ENCODE measurements at places on chromosomes 3 and 15. TPM values are rescaled to one million over a fixed set of nuclear protein-coding genes. Genes with fewer than 3 reads are reported as not detected.

DNA sequence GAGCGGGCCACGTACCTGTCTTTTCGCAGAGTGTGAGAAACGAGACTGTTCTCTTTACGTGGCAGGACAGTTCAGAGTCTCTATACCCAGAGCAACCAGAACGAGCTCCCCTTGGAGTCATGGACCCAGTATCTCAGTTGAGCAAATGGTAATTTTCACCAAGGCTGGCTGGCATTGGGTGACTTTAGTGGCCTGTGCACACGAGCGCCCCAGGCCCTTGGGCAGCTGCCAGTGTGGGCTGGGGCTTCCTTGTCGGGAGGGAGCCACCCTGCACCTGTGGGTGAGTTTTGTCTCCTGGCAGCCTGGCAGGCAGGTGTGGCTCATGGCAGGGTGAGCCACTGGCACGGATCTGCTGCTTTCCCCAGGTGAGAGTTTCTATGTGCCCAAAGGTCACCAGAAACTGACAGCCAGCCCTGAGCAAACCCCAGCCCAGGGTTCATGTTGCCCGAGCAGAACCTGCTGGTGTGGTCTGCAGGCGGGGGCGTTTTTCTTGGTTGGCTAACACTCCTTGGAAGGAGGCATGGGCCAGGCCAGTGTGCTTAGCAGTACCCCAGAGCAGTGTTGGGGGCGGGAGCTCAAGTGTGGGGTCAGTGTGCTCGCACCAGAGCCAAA lies 135.0 kb downstream of the TJP1 start:
- H3K4me1 ChIP-seq: no peaks in the 10 kb centered on the region
- H3K36me3 ChIP-seq: no peaks in the 10 kb centered on the region
- no peak for DNase-seq
- H3K4me3 ChIP-seq: no peak overlapping the region
- H3K27ac ChIP-seq: no peak overlapping the region

DNA sequence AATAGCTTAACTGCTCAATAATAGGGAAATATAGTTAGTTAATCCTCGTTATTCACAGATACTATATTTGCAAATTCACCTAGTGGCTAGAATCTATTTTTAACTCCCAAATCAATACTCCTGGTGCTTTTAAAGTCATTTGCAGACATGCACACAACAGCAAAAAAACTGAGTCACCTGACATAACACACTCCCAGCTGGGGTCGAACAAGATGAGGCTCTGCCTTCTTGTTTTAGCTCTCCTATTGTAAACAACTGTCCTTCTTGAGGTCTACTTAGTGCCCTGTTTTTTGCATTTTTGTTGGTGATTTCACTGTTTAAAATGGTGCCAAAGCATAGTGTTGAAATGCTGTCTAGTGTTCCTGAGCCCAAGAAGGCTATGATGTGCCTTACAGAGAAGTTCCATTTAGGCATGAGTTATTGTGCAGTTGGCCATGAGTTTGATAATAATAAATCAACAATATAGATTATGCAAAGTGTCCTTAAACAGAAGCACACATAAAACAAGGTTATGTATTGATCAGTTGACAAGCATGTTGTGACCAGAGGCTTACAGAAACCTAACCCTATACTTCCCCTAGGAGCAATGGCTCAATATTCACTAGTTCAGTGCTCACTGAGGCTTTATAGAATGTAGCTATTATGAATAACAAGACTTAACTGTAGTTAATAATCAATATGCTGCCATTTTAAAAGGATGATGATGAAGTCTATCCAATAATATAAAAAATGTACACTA lies 18.6 kb downstream of the MAP3K13 start:
- peaks cover 4% of the 10 kb centered on the region for H3K27me3 ChIP-seq
- no peak overlapping the region for H3K4me3 ChIP-seq
- no peaks in the 10 kb centered on the region for H3K4me1 ChIP-seq
- no peak overlapping the region for H3K27ac ChIP-seq
- DNase-seq: no peak
- no peaks in the 10 kb centered on the region for H3K36me3 ChIP-seq

- peaks cover 55% of the 10 kb centered on the region for H3K4me1 ChIP-seq
- H3K36me3 ChIP-seq: peaks cover 3% of the 10 kb centered on the region
- no peak overlapping the region for H3K27ac ChIP-seq
Observed at GRCh38 chr15:52011711-52012144, 7.3 kb upstream of the MAPK6 start.

DNA sequence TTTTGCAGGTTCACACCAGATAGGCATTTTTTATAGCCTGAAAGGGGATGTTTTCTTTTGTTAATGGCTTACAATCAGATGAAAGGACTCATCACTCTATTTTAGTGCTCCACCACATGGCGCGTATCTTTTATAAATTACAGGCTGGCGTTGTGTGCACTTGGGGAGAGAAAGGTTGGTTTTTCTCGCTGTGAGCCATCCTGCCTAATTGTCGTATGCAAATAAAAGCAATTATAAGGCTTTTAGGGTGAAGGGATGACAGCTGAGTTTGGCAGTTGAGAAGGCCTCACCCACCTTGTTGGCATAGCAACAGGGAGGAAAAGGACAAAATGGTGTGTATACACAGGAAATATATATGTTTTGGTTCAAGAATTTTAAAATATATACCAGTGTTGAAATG lies 268.0 kb downstream of the NR2F2 start:
- H3K27ac ChIP-seq: no peak overlapping the region
- no peaks in the 10 kb centered on the region for H3K36me3 ChIP-seq
- no peaks in the 10 kb centered on the region for H3K4me1 ChIP-seq
- no peak overlapping the region for H3K4me3 ChIP-seq
- no peaks in the 10 kb centered on the region for H3K27me3 ChIP-seq

DNA sequence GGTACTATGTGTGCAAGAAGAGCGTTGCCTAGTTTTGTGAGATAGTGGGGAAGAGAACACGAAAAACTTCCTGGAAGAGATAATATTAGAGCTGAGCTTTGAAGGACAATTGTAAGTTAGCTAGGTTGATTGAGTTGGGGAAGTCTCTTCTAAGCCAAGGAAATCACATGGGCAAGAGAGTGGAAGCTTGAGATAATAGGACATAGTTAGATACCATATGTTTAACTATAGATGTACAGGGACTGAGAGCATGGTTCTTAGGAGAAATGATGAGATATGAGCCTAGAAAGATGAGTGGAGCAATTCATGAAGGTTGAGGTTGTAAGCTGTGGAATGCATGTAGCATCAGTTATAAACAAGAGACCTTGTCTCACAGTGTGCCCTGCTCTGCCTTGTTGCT lies 30.1 kb upstream of the AQP9 start:
- H3K27ac ChIP-seq: no peak overlapping the region
- no peak for DNase-seq
- H3K4me1 ChIP-seq: no peaks in the 10 kb centered on the region
- H3K27me3 ChIP-seq: peaks cover 18% of the 10 kb centered on the region
- H3K4me3 ChIP-seq: no peak overlapping the region
- no peaks in the 10 kb centered on the region for H3K36me3 ChIP-seq

DIPK2A gene
- 22.4 TPM for total RNA-seq

NPAP1 gene
- not detected for total RNA-seq

All from activated CD4-positive, alpha-beta T cell treated with anti-CD3 and anti-CD28 coated beads, Interleukin-2, amount 10 ng/mL, durations not matched to agents 7 days and 5 days (primary cell).